ENCODE measurements at places on chromosomes 5 and 9.
A peak's percentile ranks its signal among the peaks of the same experiment; 100 is the strongest.

- H3K27ac ChIP-seq: no peak overlapping the region
- no peak overlapping the region for H3K4me3 ChIP-seq
- DNase-seq: no peak
Observed at GRCh38 chr9:119991797-119992196, 588.2 kb downstream of the CDK5RAP2 start.

GRCh38 chr5:175885813-175886212 lies 14.4 kb downstream of the CPLX2 start:
- no peak overlapping the region for H3K4me3 ChIP-seq
- H3K4me1 ChIP-seq: no peaks in the 10 kb centered on the region
- no peak for DNase-seq
- no peak overlapping the region for H3K27ac ChIP-seq
- no peaks in the 10 kb centered on the region for H3K27me3 ChIP-seq

- H3K27ac ChIP-seq: no peak overlapping the region
- H3K4me1 ChIP-seq: no peaks in the 10 kb centered on the region
- no peaks in the 10 kb centered on the region for H3K36me3 ChIP-seq
- H3K27me3 ChIP-seq: no peaks in the 10 kb centered on the region
Observed at GRCh38 chr5:124111886-124112285, 599.9 kb downstream of the CSNK1G3 start.

- H3K4me3 ChIP-seq: no peak overlapping the region
- H3K4me1 ChIP-seq: no peaks in the 10 kb centered on the region
- no peak for DNase-seq
- no peaks in the 10 kb centered on the region for H3K36me3 ChIP-seq
- no peak overlapping the region for H3K27ac ChIP-seq
Observed at GRCh38 chr9:127742435-127743088, 7.5 kb upstream of the TOR2A start.

GRCh38 chr5:98570010-98570409 lies 203.5 kb upstream of the RGMB start:
- DNase-seq: no peak
- H3K4me3 ChIP-seq: no peak overlapping the region
- H3K27ac ChIP-seq: no peak overlapping the region
- no peaks in the 10 kb centered on the region for H3K36me3 ChIP-seq
- H3K27me3 ChIP-seq: no peaks in the 10 kb centered on the region

GRCh38 chr5:1006656-1007071 lies 1.9 kb upstream of the NKD2 start:
- H3K27me3 ChIP-seq: peaks cover 2% of the 10 kb centered on the region
- H3K4me3 ChIP-seq: no peak overlapping the region
- no peaks in the 10 kb centered on the region for H3K36me3 ChIP-seq
- no peak overlapping the region for H3K27ac ChIP-seq
- no peak for DNase-seq
- no peaks in the 10 kb centered on the region for H3K4me1 ChIP-seq

DNA sequence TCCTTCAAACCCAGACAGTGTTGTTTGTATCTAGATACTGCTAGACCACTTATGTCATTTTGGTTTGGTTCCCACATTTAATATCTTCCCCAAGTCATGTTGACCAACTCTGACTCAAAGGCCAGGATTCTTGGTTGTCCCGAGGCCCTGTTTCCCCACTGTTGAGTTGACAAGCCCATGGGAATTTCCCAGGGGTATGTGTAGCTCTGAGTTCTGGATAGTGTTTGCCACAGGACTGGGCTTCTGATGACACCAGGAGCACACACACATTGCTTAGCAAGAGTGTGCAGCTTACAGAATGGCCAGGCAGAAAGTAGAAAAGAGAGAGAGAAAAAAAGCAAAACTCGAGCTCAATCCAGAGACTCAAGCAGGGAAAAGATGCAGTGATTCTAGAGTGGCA lies 214.4 kb downstream of the NXNL2 start:
- H3K27me3 ChIP-seq: peaks cover 4% of the 10 kb centered on the region
- no peak for DNase-seq
- H3K36me3 ChIP-seq: no peaks in the 10 kb centered on the region
- H3K4me3 ChIP-seq: no peak overlapping the region
- H3K27ac ChIP-seq: no peak overlapping the region

GRCh38 chr5:139946440-139946839 lies 96.7 kb downstream of the NRG2 start:
- H3K27ac ChIP-seq: no peak overlapping the region
- DNase-seq: no peak
- no peak overlapping the region for H3K4me3 ChIP-seq
- no peaks in the 10 kb centered on the region for H3K36me3 ChIP-seq
- H3K27me3 ChIP-seq: no peaks in the 10 kb centered on the region
- no peaks in the 10 kb centered on the region for H3K4me1 ChIP-seq

GRCh38 chr5:173924899-173925298 lies 36.8 kb downstream of the CPEB4 start:
- peak overlapping the region; percentile 29 for H3K27ac ChIP-seq
- no peaks in the 10 kb centered on the region for H3K4me1 ChIP-seq
- DNase-seq: no peak
- no peaks in the 10 kb centered on the region for H3K27me3 ChIP-seq
- H3K4me3 ChIP-seq: no peak overlapping the region
- peaks cover 6% of the 10 kb centered on the region for H3K36me3 ChIP-seq
